ENCODE measurements at places on chromosomes 11 and 22.

GRCh38 chr22:32158712-32159533, at the start of gene C22orf42:
Gene C22orf42, minus strand, starts transcription at chr22:32159303. Its CDS starts 88 bp downstream, at chr22:32159215.
- DNase-seq = peak; percentile 68

DNA sequence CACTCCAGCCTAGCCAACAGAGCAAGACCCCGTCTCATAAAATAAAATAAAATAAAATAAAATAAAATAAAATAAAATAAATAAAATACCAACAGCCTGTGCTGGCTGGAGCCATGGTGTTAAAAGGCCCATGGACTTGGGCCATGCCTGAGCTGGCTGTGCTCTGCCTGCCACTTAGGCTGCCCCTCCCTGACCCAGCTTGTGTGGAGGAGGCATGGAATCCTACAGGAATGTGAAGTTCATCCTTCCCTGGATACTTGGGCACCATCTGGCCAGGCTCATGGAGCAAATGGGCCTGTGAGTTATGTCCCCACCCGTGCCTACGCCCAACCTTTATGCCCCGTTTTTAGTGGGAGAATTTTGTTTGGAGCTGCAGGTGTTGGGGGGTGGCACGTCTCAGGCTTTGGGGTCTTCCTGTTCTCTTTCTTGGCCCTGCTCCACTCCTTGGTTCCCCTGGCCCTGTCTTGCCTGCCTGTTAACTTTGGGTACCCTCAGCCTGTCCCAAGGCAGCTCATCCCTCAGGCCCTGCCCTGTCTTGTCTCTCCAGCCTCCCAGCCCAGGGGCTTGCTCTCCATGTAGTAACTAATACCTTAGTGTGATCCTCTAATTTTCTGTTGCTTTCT, 51.3 kb downstream of the BCR start:
- DNase-seq = no peak

GRCh38 chr22:42918500-42918899, 61.4 kb upstream of the ARFGAP3 start:
- no peak for DNase-seq

GRCh38 chr22:41030891-41031290, 61.5 kb upstream of the EP300 start:
- DNase-seq = no peak

GRCh38 chr22:18110194-18110953, at the start of gene TUBA8:
Gene TUBA8, plus strand, starts transcription at chr22:18110809. Its CDS starts 57 bp downstream, at chr22:18110866.
- DNase-seq = no peak

DNA sequence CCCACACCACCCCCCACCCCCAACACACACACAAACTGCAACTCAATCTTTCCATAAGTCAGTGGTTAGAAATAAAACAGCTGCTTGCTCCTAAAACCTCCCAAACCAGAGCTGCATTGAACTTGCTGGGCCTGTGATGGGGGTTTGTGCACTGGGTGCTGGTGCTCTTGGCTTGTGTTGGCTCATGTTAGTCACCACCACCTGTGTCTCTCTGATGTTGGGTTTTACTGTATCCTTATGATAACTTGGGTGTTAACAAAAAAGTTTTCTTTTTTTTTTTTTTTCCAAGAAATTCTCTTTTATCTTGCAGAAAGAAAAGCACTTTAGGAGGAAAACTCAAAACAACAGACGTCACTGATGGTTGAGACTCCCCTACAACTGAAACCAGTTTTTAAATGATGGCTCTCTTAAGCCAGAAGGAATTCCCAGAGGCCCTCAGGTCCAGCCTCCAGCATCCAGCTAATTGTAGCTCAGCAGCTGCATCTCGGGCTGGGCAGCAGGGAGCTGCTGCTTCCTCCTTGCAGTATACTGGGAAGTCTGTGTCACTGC, 79.9 kb upstream of the DRD2 start:
- DNase-seq = no peak

DNA sequence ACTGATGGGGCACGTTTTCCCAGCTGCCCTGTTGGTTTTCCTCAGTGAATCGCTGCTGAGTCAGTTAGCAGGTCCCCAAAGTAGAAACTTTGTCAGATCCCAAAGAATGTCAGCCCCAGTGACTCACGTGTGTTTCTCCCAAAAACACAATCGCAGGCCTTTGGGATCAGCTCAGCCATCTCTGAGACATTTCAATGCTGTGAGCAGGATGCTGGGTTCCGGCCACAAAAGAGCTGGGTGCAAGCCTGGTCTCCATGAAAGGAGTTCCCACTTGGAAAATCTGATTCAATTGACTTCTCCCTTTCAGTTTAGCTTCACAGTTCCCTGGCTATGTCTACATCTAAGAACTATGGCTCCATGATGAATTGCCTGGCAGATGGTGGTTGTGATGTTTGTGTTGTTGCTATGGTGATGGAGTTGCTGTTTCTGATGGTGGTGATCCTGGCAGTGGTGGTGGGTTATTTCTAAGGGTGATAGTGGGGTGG, 28.0 kb downstream of the MYEOV start:
- DNase-seq = no peak
